DND-41 (cell line): ENCODE measurements at places on chromosomes 2 and 18.

- DNase-seq: no peak
These were observed 628.6 kb downstream of the CCDC85A start for GRCh38 chr2:56812432-56812831.

DNA sequence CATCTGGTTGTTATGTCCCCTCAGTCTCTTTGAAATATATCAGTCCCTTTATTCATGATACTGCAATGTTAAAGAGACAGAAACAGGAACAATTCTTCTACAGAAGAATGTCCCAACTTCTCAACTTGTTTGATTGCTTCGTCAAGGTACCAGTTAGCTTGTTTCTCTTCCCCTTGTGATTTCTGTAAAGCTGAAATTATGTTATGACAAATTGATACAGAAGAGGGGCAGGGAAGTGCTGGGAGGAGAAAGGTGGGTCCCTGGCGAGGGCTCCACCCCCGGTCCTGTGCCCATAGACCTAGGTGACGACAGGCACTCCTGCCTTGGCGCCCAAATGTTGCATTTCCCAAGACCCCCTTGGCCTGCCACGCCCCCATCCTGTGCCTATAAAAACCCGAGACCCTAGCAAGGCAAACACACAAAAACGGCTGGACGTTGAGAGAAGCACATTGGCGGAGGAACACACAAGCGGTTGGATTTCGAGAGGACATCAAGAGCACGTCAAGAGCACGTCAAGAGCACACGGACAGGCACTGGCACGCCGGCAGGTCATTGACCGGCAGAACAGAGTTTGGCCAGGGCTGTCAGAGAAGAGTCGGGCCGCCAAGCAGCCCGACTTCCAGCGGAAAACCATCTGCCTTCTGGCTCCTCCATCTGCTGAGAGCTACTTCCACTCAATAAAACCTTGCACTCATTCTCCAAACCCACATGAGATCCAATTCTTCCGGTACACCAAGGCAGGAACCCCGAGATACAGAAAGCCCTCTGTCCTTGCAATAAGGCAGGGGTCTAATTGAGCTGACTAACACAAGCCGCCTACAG is 11.5 kb upstream of the RTN4 start:
- no peak for DNase-seq

DNA sequence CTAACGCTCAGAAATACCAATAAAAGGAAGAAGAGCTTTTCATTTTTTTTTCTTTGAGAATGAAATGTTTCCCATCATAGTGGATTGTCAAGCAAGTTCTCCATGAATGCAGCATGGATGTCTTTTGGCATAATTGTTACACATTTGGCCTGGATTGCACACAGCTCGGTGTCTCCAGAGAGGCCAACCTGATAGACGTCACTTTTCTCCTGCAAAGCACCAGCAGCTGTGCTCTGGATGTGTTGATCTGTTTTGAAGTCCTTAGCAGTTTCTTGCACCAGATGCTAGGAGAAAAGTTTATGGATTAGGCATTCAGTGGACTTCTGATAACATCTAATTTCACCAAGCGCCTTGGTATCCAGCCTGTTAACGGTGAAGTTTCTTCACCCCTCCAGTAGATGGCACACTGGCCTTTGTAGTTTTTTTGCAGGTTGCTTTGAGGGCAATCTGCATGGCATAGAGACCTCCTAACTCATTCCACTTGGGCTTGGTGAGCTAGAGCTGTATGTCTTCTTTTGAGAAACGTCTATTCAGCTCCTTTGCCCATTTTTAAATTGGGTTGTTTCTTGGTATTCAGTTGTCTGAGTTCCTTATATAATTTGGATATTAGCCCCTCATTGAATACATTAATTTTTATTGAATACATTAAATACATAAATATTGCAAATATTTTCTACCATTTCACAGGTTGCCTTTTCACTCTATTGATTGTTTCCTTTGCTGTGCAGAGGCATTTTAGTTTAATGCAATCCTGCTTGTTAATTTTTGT is 59.7 kb downstream of the PTH2R start:
- peak; percentile 38 for DNase-seq

DNA sequence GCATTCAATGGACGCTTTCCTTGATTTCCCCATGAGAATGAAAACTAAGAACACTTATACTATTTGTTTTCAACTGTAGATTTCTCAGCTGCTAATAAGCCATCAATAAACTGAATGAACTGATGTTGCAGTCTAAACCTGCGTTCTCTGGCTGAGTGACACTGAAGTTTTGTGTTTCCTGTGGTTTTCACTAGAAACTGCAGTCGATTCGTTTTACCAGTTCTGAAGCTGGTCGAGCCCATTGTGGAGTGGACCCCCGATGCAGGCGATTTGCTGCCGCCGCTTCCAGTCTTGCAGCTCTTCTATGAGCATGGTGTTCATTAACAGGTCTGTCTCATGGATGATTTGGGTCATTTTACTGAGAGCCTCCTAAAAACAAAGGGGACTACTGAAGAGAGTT is 50.6 kb upstream of the STAT1 start:
- peak; percentile 91 for DNase-seq

DNA sequence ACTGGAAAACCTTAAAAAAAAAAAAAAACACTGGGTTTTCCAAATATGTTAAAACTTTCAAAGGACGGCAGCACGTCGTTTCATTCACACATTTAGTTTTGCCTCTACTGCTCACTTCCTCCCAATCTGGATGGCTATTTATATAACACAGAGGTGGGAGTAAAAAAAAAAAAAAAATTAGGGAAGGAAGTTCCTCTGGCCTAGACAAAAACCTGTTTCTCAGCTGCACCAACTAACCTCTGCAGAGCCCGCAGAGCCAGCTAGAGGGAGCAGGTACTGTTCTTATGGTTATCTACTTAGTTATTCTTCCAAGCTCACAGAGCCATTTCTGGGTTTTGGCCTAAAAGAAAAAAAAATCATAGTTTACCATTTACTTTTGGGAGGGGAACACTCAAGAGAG is 28.1 kb downstream of the SLC1A4 start:
- DNase-seq: no peak

GRCh38 chr18:22471546-22472131 is 53.9 kb upstream of the CTAGE1 start:
- DNase-seq: no peak
